ENCODE measurements at places on chromosomes 1 and 21. TPM values are rescaled to one million over a fixed set of nuclear protein-coding genes. Genes with fewer than 3 reads are reported as not detected.

Gene CCDC181
- 1.9 TPM for total RNA-seq

Gene TOE1
- 11.8 TPM for total RNA-seq

DNA sequence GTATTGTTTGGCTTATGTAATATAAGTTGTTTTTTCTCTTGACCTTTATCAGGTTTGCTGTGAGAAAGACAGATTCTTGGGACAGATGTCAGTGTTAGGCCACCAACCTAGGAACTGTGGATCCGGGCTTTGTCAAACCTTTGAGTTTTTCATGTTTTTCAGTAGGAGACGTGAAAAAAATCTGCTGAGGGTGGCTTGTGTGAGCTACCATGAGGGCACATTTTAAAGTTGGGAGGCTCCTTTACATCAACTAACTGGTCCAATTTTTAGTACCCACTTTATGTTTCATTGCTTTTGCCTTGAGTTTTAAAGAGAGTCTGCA lies 801 bp downstream of the RPS6KC1 start:
- DNase-seq: no peak

GRCh38 chr1:90074137-90074536 lies 79.2 kb downstream of the ZNF326 start:
- no peak for DNase-seq

DNA sequence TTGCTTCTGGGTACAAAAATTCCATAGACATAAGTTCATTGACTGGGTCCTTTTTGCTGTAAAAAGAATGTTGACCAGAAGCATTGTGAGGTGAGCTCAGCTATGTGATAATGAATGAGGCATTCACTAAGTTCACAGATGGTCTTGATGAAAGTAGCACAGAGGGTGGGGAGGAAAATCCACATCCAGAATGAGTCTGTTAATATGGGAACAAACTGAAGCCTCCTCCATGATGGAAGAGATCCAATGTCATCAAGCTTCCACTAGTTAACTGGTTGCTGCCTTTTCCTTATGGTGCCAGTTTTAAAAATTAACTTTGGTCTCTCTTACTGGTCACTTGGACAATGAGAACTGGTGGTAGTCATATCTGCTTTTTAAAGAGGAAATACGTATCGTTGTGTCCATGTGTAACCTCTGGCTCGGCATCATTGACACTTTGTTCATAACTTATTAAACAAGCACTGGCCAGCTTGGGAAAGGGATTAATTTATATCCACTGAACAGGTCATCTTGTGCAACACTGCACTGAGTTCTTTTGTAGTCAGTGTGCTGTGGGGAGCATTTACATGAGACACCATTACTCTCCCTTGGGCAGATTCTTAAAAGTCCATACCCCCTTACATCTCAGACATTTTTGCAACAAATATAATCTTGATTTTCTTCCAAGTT lies 88.6 kb downstream of the ADAMTS1 start:
- DNase-seq: no peak

GRCh38 chr1:168469690-168470089 lies 74.1 kb downstream of the XCL2 start:
- peak; percentile 54 for DNase-seq

DNA sequence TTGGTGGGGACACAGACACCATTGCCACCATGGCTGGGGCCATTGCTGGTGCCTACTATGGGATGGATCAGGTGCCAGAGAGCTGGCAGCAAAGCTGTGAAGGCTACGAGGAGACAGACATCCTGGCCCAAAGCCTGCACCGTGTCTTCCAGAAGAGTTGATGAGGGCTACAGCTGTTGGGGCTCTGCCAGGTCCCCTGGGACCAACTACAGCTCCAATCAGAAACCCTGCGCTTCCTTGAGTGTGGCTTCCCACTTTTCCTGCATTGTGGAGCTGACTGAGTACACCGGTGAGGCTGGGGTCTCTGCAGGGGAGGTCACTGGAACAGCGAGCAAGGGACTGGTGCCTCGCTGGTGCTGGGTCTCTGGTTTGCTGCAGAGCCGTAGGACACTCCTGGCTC lies 4.5 kb downstream of the ADPRS start:
- DNase-seq: no peak

DNA sequence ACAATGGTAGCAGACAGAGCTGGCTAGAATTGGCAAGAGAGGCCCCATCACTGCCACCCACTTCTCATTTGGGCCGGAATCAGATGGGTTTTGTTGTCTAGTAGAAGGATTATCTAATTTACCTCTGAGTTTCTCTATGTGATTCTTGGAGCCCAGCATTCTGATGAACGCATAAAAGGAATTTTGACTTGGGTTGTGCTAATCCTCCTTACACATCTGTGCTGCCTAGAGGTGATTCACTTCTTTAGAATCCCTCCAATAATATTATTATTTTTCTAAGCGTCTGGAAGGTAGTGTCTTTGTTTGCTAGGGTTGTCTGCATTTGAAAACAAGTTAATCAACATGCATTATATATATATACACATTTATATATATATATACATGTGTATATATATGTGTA lies 118.1 kb downstream of the RUNX1 start:
- no peak for DNase-seq

- peak; percentile 73 for DNase-seq
Observed at GRCh38 chr1:157154940-157155514, 16.8 kb upstream of the ETV3 start.

- DNase-seq: no peak
Observed at GRCh38 chr1:212914789-212915188, 35.6 kb upstream of the VASH2 start.

DNA sequence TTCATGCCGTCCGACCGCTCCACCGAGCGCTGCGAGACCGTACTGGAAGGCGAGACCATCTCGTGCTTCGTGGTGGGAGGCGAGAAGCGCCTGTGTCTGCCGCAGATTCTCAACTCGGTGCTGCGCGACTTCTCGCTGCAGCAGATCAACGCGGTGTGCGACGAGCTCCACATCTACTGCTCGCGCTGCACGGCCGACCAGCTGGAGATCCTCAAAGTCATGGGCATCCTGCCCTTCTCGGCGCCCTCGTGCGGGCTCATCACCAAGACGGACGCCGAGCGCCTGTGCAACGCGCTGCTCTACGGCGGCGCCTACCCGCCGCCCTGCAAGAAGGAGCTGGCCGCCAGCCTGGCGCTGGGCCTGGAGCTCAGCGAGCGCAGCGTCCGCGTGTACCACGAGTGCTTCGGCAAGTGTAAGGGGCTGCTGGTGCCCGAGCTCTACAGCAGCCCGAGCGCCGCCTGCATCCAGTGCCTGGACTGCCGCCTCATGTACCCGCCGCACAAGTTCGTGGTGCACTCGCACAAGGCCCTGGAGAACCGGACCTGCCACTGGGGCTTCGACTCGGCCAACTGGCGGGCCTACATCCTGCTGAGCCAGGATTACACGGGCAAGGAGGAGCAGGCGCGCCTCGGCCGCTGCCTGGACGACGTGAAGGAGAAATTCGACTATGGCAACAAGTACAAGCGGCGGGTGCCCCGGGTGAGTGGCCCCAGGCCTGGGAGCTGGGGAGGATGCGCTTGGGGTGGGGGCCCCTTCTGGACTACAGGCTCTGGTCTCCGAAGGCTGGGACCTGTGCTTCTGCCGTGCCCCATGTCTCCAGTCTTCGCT lies 1.1 kb downstream of the SKI start:
- DNase-seq: peak; percentile 85

Data from ureter (tissue), 1 donor.